LoVo (cell line): ENCODE measurements at places on chromosomes 6 and 20.

DNA sequence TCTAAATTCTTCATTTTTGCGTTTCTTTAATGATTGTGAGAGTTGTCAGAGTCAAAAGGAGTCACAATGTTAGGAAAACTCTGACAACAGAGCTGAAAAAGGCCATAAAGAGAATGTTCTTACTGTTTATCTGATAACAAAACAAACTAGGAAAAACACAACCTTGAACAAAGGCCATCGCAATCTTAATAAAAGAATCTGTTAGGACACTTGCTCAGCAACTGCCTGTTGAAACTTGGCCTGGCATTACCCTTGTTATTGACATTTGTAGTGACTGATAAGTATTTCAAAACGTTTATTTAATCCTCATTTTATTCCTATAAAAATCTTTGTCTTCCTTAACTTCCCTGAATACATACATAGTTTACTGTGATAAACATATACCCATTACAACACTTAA is 15.7 kb downstream of the GSTA1 start:
- DNase-seq, result no peak

GRCh38 chr6:25537349-25538018 is 114.5 kb upstream of the SCGN start:
- no peak for DNase-seq

DNA sequence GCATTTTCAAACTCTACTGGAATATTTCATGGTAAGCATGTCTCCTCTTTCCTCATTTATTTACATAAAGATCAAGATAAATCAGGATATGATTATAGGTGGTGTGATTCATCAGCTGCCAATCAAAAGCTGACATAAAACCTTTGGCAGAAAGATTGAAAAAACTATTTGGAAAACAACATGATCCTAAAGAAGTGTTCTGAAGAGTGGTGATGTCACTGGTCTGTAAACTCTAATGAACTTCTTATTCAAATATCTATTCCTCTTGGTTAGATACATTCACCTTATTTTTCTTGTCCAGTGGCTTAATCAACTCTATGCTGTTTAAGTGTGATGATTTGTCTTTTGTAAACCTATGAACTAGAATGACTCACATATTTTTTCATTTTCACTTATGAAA is 535.5 kb upstream of the CITED2 start:
- DNase-seq, result no peak

- DNase-seq, result no peak
Observed at GRCh38 chr6:140475086-140475485, 1100.6 kb upstream of the CITED2 start.

DNA sequence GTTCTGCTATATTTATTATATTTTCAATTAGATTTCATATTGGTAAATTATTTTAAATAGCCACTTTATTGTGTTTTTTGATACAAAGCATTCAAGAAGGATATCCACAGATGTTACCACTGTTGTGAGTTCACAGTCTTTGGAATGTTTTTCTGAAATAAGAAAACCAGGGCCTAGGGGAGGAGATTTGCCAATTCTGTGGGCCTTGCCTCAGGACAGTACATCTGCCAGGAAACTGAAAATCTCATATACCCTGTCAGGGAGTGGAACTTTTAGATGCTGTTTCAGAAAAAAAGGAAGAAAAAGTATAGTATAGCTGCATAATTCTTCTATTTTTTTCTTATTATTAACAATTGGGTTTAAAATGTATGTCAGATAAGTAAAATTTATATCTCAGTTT is 995.9 kb upstream of the ADGRB3 start:
- no peak for DNase-seq

DNA sequence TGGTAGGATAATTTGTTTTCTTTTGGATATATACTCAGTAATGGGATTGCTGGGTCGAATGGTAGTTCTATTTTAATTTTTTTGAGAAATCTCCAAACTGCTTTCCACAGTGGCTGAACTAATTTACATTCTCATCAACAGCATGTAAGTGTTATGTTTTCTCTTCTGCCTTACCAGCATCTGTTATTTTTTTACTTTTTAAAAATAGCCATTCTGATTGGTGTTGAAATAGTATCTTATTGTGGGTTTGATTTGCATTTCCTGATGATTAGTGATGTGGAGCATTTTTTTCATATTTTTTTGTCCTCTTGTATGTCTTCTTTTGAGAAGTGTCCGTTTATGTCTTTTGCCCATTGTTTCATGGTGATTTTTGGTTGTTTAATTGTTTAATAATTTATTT is 11.9 kb downstream of the HINT3 start:
- DNase-seq, result no peak
